ENCODE measurements at places on chromosomes 2 and 18.

DNA sequence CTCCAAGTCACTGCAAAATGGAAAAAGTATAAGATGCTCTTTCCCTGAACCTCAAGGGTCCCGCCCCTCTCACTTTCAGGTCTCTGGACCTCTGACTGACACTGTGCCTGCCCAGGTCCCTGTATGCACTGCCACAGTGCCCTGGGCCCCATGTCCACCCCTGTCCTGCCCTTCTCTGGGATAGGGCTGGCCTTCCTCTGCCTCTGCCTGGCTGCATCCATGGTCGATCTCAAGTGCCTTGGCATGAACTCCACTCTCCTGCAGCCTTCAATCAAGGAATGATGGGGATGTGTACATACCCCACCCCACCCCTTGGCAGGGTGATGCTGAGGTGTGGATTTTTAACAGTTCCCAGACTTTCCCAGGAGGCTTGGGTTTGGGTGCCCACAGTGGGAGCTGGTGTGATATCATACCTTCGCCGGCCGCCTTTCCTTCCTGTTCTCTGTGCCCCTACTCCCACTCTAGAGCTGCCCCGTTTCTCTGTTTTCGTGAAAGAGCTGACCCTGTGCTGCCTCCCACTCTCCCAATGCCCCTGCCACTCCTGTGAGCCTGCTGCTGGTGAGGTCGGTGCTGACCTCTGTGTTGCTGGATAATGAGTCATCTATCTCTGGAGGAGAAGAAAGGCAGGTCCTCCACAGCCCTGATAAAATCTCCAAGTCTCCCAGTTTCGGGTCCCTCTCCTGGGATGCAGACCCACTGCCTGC lies 18.9 kb downstream of the PTPN18 start:
- no peak for DNase-seq

GRCh38 chr2:177275743-177276055 lies 11.2 kb upstream of the NFE2L2 start:
- no peak for DNase-seq

DNA sequence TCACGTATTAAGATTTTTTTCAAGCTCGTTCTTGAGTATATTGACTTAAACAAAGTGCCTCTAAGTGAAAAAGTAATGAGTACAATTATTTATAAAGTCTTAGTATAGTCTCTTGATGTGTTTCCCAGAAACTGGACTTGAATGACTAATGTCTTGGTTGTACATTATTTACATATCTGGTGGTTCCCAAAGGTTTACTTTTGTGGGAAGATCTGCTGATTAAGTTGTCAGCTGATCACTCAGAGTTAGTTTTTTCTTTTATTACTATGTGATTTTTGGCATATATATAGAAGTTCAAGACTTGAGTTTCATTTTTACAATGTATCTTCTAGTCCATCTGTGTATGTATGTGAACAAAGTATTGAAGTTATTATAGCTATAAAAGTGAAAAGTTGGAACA lies 29.5 kb downstream of the RNF144A start:
- DNase-seq = no peak

DNA sequence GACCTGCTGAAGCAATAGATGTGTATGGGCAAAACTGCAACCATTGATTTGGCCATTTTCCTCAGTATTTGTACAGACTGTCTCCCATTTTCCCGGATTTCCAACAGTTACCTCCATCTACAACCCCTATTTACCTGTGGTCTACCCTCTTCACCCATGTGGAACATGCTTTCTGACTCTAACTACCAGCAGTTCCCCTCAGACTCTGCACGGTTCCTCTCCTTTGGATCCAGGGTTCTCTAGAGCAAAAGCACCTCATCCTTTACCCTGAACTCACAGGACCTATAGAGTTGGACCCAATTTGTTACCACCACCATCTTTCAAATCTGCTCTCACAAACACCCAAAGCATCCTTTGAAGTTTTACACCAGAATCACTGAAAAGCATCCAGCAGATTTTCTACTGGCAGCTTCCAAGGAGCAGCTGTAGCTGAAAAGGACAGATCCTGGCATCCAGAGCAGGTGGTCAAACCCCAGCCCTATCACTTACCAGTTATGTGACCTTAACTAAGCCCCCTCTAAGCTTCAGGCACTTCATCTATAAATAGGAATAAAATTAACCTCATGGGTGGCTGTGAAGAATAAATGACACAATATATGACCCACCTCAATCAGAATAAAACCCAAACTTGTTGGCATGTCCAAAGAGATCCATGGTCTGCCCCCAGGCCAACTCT lies 15.3 kb downstream of the CYTIP start:
- no peak for DNase-seq

DNA sequence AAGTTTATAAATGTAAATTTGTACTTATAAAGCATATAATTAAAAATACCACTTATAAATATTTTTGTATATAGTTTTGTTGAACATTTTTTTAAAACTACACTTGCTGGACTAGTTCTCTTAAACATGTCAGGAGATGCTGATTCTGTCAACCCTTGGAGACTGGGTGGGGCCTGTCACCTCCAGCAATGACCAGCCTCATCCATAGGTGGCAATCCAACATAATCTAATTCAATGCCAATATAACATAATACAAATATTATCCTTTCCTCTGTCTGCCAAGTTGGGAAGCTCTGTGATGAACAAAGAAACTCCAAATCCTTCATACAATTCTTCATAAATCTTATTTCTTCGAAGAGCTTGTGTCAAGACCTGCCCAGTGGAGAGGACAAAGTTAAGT lies 140.4 kb downstream of the RBMS1 start:
- DNase-seq = no peak

GRCh38 chr2:186751790-186752189 lies 57.9 kb downstream of the FAM171B start:
- DNase-seq = no peak

DNA sequence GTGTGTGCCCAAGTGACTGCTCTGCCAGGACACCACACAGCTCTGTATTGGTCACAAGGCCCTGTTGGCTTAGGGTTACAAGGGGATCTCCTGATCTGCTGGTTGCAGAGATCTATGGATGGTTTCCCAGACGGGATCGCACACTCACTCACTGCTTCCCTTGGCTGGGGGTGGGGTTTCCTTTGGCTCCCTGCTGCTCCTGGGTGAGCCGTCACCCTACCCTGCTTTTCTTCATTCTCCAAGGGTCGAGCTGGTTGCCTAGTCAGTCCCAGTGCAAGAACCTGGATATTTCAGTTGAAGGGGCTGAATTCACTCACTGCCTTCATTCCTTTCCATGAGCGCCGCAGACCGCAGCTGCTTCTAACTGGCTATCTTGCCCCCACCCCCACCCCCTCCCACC lies 56.3 kb downstream of the GTF3C3 start:
- DNase-seq = no peak

- DNase-seq = no peak
These were observed 132.0 kb downstream of the NDUFA10 start for GRCh38 chr2:239893236-239893515.

DNA sequence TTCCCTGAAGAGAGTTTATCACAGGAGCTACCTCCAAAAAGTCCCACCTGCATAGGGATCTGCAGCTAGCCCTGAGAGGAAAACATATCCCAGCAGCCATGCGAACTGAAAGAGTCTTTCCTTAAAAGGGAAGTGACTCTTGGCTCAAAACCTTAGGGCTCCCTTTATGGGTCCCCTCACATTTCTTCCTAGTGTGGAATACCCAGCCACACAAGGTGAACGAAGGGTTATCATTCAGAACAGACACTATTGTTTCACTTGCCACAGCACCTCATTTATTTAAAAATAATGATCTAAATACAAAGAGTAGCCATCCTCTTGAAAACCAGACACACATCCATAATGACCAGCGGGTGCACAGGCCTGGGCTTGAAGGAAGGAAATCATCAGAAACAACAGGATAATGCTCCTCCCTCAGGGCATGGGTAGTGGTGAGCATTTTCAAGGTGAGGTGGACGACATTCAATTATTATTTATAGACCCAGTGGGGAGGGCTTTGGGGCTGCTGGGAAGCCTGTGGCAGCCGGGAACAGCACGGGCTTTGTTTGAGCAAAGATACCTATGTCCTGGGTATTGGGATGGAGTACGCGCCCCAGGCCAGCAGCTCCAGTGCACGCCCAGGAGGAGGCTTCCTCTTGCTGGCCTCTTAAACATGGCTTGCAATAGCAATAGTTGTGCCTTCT lies 119.0 kb upstream of the ITGA6 start:
- DNase-seq = no peak

DNA sequence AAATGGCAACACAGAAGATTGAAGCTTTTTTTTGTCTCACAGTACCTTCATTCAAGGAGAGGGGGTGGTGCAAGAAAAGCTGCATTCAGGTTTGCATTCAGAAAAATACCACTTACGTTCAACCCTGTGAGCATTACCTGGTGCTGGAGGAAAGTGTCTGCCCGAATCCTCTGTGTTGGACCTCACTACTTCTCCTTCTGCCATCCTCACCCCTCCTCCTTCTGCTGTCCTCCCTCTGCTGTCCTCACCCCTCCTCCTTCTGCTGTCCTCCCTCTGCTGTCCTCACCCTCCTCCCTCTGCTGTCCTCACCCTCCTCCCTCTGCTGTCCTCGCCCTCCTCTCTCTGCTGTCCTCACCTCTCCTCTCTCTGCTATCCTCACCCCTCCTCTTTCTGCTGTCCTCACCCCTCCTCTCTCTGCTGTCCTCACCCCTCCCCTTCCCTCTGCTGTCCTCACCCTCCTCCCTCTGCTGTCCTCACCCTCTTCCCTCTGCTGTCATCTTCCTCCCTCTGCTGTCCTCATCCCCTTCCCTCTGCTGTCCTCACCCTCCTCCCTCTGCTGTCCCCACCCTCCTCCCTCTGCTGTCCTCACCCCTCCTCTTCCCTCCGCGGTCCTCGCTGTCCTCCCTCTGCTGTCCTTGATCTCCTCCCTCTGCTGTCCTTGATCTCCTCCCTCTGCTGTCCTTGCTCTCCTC lies 11.3 kb downstream of the GAD1 start:
- DNase-seq = no peak

DNA sequence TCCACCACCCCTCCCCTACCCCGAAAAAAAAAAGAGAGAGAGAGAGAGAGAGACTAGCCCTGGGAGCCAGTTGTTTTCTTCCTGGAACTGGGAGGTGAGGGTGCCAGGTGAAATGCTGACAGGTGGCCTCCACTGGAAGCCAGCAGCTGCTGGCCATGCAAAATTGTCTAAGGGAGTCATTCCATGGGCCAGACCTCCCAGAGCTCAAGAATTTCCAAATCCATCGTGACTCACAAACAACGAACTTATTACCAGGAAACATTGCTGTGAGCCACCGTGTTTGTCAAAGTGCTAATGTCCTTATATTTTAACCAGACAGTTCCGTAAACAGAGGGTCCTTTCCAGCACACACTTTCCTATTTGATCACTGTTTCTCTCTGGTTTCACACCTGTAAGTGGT lies 68.5 kb upstream of the PID1 start:
- no peak for DNase-seq

- DNase-seq = no peak
These were observed at the start of gene SERPINB5 for GRCh38 chr18:63476668-63477067. Gene SERPINB5 (plus strand): TSS chr18:63476958. CDS start chr18:63484429, 7,471 bp downstream.

- DNase-seq = no peak
These were observed 156.2 kb upstream of the NABP1 start for GRCh38 chr2:191521608-191522208.

DNA sequence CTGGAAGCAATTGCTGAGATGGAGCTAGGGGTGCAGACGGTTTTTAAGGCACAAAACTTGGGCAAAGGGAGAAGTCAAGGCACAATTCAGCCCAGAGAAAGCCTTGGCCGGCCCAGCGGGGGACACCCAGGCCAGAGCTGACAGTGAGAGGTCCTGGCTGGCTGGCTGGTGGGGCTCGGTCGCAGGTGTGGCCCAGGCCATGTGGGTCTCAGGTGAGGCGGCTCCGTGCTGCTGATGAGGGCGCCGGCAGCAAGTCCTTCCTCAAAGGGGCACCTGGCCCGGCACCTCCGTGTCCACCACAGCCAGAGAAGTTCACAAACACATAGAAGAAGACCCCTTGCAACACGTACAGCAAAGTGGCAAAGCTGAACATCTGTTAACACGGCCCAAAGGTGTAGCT lies 54.2 kb upstream of the LDLRAD4 start:
- no peak for DNase-seq

DNA sequence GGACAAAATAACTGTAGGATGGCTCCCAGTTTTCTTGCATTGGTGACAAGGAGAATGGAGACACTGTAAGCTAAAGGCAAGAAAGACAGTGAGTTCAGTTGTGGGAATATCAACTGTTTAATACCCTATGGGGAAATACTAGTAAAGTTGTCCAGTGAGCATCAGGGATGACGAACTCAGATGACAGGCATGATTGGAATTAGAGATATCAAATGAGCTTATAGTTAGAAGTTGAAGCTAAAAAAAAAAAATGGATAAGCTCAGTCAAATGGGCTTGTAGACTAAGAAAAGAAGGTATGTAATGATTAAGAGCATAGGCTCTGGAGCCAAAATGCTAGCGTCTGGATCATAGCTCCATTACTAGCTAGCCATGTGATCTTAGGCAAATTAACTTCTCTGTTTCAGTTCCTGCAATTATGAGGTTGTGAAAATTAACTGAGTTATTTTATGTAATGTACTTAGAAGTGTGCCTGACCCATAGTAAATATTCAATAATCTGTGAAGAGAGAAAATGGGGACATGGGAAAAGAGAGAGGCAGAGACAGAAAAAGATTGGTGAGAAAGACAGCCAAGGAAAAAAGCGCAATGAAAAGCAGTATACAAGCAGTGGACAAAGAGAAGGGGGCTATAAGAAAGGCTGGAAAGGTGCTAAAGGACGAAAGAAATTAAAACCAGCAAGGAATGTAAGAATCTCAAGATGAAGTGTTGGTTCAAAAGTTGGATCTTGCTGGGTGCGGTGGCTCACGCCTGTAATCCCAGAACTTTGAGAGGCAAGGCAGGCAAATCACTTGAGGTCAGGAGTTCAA lies 95.7 kb upstream of the SLC39A10 start:
- DNase-seq = no peak

DNA sequence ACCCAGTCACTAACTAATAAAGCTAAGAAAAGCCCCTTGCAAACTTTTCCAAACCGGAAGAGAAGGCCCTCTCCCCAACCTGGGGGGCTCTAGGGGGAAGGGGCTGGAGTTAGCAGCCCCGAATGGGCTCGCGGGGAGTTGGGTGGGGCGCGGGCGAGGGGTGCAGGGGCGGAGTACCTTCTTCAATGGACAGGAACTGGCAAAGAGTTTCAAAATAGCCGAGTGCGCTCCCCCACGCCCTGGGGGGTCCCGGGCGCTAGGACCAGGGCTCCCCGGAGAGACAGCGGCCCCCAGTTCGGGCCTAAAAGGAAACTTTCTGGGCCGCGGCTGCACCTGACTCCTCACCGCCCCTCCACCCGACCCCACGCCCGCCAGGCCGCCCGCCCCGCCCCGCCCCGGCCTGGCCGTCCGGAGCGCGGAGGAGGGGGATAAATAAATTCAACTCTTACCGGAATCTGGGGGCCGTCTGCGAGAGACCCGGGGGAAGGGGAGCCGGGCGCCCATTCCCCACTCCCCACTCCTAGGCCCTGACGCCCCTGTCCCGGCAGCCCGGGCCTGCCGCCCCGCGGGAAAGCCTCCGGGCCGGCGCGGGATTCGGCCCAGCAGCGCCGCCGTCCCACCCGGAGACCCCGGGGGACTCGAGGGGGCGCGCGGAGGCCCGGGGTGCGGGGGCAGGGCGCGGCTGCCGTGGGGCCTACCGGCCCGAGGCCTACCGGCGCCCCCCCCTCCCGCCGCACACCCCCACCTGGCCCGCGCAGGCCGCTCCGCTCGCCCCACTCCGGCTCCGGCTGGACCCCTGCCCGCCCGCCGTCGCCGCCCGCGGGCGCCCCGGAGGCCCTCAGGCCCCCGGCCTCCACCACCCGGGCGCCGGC lies 868 bp downstream of the INO80D start:
- peak; percentile 34 for DNase-seq

- no peak for DNase-seq
These were observed 275.3 kb upstream of the UBE2E3 start for GRCh38 chr2:180705122-180705521.

All from stimulated activated CD4-positive, alpha-beta T cell treated with anti-CD3 and anti-CD28 coated beads, Interleukin-2, amount 100 ng/mL, for 48 hours (primary cell).